ENCODE measurements at places on chromosomes 11 and 22.
A peak's percentile ranks its signal among the peaks of the same experiment; 100 is the strongest.

DNA sequence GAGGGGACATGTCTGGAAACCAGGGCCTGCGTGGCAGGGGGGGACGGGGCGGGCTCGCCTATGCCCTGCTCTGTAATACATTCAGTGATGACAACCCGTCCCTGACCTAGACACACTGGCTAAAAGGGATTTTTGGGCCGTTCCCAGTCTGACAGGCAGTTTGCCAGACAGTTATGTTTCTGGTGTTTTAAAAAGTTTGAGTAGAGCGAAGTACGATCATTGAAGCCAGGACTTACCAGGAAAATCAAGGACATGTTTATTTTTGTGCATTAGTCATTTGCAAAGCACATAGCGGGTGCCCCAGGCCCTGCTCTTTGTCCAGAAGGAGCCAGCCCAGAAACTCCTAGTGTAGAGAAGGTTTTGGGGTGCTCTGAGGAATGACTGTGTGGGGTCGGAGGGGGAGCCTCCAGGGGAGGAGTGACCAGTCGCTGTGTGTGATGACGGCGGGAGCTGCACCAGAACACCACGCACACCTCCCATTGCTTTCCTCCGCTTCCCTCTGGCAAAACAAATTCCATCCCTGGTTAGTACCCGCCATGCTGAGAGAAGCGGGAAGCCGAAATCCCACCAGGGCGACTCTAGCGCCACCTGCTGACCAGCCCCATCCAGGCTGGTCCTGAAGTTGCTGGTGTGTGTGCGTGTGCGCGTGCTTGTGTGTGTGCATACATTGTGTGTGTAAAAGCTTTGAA lies 50.8 kb downstream of the FBLN1 start:
- peak; percentile 4 for DNase-seq

DNA sequence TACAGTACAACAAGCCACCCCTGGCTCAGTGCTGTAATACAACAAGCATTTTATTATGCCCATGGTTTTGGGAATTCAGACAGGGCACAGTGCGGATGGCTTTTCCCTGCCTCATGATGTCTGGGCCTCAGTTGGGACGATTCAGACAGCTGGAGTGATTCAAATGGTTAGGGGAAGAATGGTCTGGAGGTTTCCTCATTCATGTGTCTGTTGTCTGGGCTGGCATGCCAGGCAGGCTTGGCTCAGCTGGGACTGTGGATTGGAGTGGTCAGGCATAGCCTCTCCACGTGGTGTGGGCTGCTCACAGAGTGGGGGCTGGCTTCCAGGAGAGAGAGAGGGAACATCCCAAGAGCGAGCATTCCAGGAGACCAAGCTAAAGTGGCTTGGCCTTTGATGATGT lies 164.4 kb downstream of the C11orf91 start:
- no peak for DNase-seq

DNA sequence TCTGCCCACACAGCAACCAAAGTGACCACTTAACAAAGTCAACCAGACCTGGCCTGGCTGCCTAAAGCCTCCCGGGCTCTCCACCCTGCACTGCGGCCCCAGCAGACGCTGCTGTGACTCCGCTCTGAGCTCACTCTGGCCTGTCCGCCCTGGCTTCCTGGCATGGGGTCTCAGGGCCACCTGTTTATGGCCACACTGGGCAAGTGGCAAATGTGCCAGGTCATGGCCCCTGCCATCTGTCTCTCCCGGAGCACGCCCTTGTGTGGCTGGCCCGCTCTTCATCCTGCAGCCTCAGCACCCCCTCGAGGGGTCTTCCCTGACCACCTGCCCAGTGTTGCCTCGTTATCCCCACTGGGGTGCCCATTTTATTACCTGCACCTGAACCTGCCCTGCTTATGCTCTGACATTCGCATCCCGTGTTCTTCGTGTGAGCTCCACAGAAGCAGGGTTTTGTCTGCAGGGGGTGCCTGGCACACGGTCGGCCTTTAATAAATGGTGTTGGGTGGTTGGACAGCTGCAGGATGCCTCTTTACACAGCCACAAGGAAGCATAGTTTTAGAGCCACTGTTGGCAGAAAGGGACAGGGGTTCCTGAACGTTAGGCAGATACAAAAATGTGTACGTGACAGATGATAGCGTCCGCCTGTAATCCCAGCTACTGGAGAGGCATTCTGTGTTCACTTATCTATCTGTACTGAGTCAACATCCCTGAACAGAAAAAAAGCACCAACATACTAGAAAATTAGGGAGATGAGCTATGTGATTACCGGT lies 785.6 kb downstream of the TBC1D22A start:
- no peak for DNase-seq

- no peak for DNase-seq
Measured at GRCh38 chr11:117084992-117085391, 13.2 kb downstream of the SIK3 start.

DNA sequence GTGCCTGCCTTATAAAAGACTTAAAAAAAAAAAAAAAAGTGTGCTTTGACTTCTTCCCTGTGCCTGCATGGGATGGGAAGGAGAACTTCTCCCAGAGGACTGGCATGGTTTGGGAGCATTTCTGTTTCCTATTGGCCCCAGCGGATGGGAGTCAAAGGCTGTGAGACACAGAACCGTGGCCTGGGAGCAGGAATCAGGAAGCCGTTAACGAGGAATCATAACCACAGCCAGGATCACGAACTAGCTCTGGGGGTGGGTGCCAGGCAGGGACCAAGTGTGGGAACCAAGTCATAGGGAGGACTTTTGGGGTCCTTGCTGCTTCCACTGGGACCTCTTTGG lies 526 bp downstream of the C1QTNF6 start:
- DNase-seq = no peak
